ENCODE measurements at places on chromosomes 11 and 22. TPM values are rescaled to one million over a fixed set of nuclear protein-coding genes. Genes with fewer than 3 reads are reported as not detected.

Gene APOA4
- total RNA-seq = not detected

- no peak for DNase-seq
These were observed 191.3 kb downstream of the KIF18A start for GRCh38 chr11:27916541-27917100.

- no peak for DNase-seq
These were observed 70.2 kb downstream of the SCN3B start for GRCh38 chr11:123584186-123584585.

- DNase-seq = no peak
These were observed 15.1 kb upstream of the SLC25A18 start for GRCh38 chr22:17548010-17548755.

DNA sequence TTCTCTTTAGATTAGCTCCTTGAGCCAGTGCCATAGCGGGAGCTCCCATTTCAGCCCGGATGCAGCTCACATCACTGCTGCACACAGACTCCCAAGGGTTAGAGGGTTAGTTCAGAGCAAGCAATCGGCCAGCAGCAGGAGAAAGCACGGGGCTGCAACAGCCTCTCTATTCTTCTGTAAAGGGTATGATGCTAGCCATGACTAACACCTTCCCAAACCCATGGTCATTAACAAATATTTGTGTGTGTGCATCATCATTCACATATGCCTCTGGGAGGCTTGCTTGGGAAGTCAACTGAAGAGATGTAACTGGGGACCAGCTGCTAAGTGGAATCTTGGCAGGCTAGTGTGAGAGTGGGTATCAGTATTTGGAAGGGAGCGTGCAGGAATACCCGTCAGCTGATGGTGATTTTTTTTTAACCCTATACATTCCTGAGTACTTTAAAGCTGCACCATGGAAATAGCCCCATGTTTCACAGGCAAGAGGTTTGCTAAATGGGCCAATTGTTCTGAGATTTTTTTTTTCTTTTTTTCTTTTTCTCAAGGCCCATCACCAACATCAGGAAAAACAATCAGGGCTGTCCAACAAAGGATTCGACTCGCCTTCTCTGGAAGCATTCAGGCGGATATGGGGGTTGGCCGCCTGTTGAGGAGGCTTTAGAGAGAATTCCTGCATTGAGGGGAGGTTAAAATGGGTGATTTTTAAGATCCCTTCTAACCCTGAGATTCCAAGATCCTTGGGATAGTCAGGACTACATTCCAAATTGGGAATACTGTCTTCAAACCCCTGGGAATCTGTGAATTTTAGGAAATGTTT, 33.2 kb upstream of the CCDC89 start:
- DNase-seq = peak; percentile 42

Gene INSC
- 0.40 TPM for total RNA-seq

DNA sequence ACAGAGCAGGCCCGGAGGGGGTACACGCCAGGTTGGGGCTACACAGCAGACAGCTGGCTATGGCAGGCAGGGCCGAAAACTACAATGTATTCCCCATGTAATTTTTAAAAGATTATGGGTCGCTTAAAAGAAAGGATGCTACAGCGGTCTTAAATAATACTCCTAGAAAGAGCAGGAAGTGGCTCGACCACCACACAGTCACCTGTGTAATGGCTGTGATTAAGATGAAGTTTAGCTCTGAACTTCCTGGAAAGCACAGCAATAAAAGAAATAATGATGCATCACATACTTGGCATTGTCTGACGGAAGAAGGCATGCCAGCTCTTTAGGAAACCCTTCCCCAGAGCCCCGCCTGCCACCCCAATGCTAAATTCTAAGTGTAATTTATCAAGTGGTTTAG, 32.6 kb downstream of the WNT11 start:
- DNase-seq = no peak

Gene PDGFD
- 9.8 TPM for total RNA-seq

DNA sequence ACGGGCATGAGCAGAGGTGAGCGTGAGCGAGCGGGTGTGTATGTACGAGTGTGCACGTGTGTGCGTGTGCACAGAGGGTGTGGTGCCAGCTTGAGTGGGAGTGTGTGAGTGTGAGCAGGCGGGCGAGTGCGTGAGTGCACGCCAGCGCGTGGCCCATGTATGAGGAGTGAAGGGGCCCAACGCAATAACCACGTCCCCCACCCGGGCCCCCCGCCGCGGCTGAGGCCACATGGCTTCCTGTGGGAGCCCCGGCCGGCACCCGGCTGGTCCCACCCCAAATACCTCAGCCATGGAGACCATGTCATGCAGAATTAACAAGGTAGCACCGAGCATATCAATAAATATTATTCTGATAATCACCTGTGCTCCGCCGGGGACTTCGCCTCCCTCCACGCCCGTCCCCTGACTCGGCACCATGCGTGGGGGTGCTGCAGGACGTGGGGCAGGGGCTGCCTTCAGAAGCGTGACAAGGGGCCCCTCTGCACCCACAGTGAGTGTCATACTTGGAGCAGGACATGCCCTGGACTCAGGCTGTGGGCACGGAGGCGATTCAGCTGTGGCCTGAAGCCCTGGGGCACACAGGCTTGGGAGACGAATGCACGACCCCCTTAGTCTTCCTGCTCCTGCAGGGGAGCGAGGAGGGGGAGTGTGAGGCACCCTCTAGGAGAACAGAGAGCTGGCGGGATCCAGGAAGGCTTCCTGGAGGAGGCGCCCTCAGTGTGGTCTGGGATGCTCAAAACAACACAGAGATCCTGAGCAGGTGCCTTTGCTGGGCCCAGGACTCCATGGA, 5.6 kb upstream of the TRABD start:
- DNase-seq = peak; percentile 19

DNA sequence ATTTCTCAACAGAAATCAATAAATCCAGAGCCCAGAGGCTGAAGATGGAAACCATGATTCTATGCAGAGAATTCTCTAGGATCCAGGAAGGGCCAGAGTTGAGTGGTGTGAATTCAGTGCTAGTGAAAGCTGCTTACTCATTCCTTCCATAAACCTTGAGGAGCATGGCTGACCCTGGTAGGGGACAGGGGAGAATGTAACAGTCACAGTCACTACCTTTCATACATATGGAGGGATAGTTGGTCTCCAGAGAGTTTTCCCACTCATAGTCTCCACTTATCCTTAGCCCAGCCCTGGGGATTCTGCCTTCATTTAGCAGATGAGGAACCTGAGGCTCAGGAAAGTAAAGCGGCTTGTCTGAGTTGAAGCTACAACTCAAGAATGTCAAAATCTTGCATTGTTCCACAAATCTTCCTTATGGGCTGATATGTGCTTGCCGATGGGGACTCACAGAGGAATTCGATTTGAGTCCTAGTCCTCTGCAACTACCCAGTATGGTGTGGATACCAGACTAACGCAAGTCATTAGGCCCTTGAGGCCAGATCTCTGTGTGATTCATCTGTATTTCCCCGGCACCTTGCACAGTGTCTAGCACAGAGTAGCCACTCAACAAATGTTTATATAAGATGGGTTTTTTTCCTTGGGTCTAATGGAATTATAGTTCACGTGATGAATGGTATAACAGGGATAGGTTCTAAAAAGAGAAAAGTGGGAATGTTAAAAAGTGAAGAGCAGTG, 3.7 kb upstream of the ANAPC15 start:
- no peak for DNase-seq

DNA sequence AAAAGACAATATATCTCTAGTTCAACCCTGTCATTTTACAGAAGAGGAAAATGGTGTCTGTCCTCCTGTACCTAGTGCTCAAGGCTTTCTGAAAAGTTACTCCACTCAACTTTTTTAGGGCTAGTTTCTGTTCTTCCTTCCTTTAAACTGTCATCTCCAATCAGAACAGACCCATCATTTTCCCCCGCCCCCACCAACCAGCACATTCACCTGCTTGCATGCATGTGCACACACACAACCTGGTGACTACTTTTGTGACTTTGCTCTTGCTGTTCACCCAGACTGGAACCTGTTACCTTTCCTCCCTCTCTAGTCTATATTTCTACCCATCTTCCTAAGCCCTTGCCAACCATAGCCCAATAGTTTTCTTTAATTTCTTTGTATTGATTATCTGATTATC, 5.6 kb downstream of the FBXO7 start:
- no peak for DNase-seq

Gene ST13
- total RNA-seq = 222 TPM

Gene SYT12
- 0.37 TPM for total RNA-seq

- DNase-seq = peak; percentile 23
These were observed 35.7 kb upstream of the MUC5AC start for GRCh38 chr11:1121813-1122663.

DNA sequence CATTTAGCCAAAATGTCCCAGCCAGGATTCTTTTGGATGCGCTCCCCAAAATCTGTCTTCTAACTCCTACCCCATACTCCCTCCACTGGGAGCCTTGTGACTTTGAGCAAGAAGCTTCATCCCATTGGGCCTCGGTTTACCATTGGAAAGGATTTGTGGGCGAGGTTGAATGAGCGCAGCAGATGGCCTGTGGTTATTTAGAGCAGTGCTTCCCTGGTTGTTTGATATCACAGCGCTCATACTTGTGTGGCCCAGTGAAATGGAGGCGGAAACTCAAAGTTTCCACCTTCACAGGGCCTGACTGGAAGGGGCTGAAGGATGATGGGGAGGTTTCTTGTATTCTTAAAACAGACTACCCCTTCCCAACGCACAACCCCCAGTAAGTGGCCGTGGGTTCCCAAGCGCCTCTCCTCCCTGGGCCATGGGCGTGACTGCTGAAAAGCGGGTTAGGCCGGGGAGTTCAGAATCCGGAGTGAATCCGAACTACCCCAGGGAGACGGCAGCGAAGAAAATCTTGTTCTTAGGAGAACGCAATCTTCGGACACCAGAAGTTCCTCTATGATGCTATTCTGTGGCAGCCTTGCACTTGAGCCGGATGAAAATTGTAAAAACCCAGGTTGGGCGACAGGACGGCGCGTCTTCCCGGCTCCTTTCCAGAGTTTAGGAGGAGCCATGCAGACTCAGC, 1.2 kb upstream of the ATF4 start:
- no peak for DNase-seq

DNA sequence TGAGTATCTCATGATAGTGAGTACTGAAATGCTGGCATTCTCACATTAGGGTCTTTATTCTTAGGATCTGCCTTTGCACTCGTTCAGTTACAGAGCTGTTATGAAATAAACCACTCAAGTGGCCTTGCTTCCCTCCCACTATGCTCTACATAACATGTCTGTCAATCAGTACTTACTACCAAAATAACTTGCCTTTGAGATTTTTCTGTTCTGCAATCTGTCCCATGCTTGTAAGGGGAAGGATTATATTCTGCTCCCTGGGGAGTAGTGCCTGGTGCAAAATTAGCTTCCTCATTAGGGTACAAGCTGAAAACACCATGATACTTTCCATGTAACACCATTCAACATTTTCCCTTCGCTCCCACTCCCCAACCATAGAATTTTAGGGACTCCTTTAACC, 1.9 kb upstream of the GRAP2 start:
- no peak for DNase-seq

Gene CCDC73
- total RNA-seq = not detected

DNA sequence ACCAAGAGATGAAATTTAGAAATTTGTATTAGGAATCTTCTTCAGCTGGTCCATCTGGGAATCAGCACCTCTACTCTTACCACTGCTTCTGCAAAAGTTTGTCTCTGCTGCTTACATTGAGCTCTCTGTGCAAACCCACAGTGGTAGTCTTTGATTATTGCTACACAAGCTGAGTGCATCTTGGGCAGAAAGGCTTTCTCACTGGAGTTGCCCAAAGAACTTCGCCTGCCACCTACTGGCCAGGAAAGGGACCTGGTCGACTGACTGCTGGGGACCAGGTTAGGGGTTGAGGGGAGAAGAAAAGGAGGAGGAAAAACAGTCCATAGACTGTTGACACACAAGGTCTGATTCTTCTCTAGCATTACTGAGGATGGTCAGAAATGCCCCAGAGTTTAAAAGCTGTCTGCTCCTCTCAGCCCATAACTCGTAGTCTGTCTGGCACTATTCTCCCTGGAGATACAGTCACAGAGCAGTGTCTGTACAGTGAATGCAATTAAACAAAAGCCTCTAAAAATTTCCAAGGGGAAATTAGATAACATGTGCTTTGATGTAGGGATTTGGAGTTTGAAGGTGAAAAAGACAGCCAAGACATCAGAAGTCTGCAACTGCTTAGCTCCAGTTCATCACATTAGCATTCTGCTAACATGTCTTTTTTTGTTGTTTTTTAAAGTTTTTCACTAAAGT, 215.0 kb upstream of the CTSC start:
- no peak for DNase-seq

- DNase-seq = no peak
These were observed 14.9 kb downstream of the PGAP2 start for GRCh38 chr11:3823303-3823702.

- no peak for DNase-seq
These were observed 550.9 kb upstream of the CCDC90B start for GRCh38 chr11:83836883-83837654.

Gene MS4A4A
- 13.4 TPM for total RNA-seq

GRCh38 chr11:120649316-120649715, 137.8 kb downstream of the GRIK4 start:
- DNase-seq = no peak

Gene SYCE3
- not detected for total RNA-seq

Gene RAB36
- total RNA-seq = 0.74 TPM

GRCh38 chr11:47021527-47021818, 84.9 kb downstream of the CSTPP1 start:
- no peak for DNase-seq

Gene TSSK2
- not detected for total RNA-seq

- no peak for DNase-seq
These were observed 806.7 kb downstream of the NTM start for GRCh38 chr11:132177106-132177505.

DNA sequence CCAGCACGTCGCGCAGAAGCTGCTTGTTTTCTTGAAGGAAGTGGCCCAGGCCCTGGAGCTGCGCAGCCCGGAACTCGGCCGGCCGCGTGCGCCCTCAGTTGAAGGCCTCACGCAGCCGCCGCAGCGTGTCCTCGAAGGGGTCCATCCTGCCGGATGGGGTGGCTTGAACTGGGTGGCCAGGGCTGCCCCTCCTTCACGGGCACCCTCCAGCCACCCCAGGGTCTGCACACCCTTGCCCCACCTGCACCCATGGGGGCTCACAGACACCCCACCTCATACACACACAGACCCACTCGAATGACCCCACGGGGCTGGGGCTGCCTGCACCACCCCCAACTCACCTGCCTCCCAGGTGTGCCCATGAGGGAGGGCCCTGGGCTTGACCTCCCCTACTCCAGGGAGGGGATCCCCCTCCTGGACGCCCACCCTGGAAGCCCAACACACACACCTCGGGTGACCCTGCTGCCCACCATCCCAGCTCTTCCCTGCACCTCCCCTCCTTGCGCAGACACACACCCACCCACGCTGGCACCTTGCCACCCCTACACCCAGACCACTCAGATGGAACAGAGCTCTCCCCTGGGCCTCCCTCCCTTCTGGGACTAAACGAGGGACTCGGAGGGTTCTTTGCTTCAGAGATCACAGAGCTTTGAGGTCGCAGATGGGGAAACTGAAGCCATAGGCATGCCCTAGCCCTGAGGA, 6.8 kb downstream of the ALDH3B2 start:
- no peak for DNase-seq

Data from left ventricle myocardium superior (tissue), 1 donor.